Right ventricle myocardium inferior (tissue), 1 donor: ENCODE measurements at places on chromosomes 6 and 20.

DNA sequence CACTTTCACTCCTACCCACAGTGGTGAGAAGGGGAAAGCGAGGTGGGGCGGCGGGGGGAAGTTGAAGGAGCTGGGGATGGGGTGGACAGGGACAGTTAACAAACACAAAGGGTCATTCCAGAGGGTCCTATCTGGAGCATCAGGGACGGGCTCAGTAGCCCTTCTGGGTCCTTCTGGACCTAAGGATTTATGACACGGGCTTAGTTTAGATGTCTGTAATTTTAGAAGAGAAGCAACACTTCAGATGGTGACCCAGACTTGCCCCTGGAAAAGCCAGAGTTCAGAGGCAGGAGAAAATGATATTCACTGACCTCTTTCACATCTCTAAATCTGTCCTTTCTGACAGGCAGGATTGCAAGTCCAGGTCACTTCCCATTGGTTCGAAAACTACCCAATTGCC is 36.3 kb downstream of the PDE10A start:
- no peak for DNase-seq

DNA sequence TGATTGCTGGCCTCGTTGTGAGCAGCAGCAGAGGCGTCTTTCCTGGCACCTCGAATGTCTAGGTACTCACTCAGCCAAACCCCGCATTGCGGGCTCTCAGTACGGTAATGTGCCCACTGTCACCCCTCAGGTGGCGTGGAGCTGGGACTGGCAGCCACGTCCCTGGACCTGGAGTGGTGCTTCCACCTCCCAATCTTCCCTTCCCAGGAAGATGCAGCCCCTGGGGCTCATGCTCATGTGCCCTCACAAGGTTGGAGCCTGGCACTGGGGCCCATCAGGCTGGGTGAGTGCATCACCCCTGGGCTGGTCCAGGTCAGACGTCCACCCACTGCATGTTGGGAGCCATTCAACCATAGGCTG is 75.7 kb downstream of the TCP11 start:
- peak; percentile 62 for DNase-seq

DNA sequence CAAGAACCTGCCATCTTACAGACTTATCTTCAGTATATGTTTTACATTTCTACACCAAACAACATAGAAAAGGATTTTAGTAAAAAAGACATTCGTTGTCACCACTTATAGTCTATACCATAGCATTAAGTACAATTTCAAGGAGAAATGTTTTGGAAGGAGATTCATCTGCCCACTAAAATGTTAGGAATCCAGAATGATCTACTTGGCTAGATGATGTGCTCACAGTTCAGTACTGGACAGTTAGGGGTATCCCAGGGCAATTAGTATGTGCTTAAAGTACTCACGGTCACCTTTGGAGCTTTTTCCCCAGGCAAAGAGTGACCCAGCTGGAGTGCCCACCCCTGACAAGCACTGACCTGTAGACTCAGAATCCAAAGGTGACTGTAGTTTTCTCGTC is 222.9 kb downstream of the SLC24A3 start:
- DNase-seq = no peak

- DNase-seq = peak; percentile 22
These were observed 8.8 kb downstream of the ZBTB46 start for GRCh38 chr20:63822276-63822696.

- DNase-seq = no peak
These were observed 24.4 kb downstream of the CNR1 start for GRCh38 chr6:88141561-88142296.

DNA sequence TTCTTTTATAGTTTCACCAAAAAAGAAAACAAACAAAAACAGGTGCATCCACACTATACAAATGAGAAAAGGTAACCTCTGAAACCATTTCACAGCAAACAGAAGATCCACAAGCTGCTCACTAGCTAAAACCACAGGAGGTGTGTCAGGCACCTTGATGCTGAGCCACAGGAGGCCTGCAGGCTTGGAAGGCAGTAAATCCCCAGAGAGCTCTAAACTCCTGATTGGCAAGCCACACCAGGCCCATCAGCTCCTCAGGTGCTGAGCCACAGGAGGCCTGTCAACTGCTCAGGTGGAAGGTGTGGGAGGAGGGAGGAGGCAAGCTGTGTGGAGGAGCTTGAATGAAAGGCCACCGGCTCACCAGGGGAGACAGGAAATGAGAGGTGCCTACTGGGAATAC is 273.0 kb downstream of the PKHD1 start:
- no peak for DNase-seq

- DNase-seq = no peak
These were observed 373.0 kb downstream of the ZFAND3 start for GRCh38 chr6:38192487-38192886.

GRCh38 chr6:3895312-3895653 is 46.1 kb downstream of the FAM50B start:
- no peak for DNase-seq

DNA sequence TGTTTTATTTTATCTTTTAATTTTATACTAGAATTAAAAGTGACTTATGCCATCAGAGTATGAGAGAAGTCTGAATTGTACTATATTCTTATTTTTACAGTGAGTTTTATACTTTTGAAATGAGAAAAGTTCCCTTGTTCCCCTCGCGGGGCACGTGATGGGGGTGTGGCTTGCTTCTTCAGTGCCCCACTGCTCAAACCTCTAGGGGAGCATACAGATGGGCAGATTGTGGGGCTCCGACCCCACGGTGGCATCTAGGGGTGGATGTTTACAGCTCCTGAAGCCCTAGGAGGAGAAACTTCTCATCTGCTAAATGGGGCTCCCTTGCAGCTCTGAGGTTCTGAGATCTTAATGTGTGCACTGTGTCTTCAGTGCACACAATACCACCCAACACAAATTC is 11.9 kb upstream of the MAS1L start:
- no peak for DNase-seq

- no peak for DNase-seq
These were observed 66.8 kb downstream of the SCAND1 start for GRCh38 chr20:35887393-35888064.

DNA sequence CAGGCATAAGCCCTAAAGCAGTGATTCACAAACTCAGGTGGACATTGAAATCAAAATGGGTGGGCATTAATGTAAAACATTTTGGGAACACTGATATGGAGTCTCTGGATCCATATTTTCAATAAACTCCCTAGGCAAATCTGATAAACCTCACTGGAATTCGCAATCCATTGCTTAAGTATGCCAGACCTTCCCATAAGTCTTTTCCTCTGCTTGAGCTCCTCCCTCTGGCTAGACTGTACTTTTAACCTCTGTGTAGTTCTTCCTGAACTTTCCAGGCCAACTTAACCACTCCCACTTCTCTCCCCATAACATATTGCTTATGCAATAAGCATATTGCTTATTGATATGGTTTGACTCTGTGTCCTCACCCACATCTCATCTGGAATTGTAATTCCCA is 629.7 kb upstream of the IMPG1 start:
- no peak for DNase-seq

DNA sequence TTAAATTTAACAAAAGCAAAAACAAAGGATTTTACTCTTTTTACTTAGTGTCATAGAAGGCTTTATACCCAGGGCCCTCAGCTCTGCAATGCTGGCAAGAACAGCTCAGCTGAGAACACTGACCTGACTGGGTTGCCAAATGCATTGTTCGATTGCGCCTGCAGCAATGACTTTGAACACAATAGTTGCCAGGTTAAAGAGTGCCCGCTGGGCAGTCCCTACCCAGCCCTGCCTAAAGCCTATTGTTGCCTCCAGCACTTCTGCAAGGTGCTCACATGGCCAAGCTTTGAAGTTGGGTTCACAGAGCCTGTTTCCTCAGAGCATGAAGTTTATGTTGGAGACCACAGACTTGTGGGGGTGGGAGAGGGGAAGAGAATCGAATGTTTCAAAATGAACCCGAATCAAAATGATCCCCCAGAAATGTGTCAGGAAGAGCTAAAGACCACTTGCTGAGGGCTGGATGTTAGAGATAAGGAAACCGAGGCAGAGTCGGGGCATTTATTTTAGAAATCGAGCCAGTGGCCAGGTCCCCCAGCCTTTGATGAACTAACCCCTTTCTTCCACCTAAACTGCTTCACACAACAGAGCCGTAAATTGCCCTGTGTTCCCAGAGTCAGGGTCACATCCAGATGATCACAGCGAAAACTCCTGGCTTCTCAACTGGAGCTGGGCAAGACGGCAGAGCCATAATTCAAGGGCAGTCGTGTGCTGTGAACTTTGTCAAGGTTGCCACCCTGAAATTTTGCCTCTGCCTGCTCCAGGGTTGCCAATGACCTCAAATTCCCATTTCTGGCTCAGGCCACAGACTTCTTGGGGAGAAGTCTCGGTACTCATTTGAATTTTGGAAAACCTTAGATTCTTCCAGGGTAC is 55.0 kb downstream of the FOXA2 start:
- no peak for DNase-seq

GRCh38 chr20:54646156-54646517 is 170.7 kb downstream of the DOK5 start:
- no peak for DNase-seq

- DNase-seq = no peak
These were observed 225.5 kb downstream of the BCKDHB start for GRCh38 chr6:80331974-80332373.

GRCh38 chr6:135128268-135128914 is 52.7 kb upstream of the MYB start:
- DNase-seq = no peak

DNA sequence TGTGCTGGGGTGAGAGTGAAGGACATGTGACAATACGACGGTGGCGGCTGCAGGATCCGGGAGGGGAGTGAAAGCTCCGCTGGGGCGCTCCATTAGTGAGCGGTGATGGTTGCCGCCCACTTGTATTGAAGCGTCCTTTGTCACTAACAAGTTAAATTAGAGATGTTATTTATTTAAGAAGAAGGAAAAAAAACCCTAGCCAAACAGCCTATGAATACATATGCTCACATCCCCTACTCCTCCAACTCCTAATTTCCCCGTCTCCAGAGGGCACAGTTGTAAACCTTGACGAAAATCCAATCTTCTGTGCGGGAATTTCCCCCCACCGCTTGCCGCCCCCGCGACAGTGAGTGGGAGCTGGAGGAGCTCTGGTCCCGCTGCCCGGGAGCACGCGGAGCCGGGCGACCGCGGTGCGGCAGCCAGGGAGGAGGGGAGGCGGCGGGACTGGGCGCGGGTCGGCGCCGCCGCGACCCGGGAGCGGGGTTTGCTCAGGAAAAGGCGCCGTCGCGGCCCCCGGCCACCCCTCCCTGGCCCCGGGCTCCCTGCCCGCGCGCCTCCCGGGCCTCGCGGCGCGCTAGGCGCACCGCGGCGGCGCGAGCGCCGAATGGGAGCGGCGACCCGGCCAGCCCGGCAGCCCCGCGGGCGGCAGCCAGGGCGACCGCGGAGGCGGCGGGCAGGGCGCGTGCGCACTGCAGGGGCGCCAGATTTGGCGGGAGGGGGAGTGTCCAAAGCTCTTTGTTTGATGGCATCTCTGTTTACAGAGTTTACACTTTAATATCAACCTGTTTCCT is at the start of gene MYB:
MYB (plus strand) TSS at position 767 of the 791 bp plus-strand sequence. CDS start 206 bp downstream, outside the sequence.
- peak; percentile 71 for DNase-seq

DNA sequence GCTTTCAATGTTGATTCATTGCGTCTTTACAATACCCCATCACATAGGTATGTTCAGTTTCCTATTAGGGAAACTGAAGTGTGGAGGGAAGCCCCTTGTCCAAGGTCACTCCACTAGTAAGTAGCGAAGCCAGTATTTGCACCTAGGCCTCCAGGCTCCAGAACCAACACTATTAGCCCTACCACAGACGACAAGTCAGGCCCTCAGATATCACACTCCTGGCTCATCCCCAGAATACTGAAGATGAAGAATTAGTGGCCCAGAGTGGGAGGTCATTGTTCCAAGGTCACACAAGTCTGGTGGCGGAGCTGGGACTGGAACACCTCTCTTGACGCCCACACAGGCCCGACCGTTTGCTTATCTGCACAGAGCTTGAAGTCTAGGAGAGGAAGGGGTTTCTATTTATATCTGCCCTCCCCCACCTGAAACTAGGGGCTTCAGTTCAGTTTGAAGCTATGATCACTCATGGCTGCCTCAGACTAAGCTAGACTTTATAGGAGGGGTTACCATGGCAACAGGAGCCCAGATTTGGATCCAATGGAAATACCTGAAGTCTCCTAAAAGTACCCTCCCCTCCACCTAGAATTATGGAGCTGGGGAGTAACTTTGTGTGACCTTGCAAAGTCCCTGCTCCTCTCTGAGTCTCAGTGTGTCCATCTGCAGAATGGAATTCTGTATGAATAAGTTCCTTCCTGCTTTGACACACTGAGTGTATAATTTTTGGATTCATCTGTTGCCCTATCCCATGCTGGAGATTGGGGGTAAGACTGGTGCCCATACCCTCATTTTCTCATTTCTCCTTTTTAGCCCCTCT is 2.2 kb downstream of the SNTA1 start:
- no peak for DNase-seq

- no peak for DNase-seq
These were observed 147.5 kb downstream of the MYO6 start for GRCh38 chr6:75896526-75896925.

- DNase-seq = no peak
These were observed 308.6 kb upstream of the ZFP64 start for GRCh38 chr20:52500157-52500556.

- no peak for DNase-seq
These were observed 212.6 kb downstream of the KIF16B start for GRCh38 chr20:16360668-16361067.

DNA sequence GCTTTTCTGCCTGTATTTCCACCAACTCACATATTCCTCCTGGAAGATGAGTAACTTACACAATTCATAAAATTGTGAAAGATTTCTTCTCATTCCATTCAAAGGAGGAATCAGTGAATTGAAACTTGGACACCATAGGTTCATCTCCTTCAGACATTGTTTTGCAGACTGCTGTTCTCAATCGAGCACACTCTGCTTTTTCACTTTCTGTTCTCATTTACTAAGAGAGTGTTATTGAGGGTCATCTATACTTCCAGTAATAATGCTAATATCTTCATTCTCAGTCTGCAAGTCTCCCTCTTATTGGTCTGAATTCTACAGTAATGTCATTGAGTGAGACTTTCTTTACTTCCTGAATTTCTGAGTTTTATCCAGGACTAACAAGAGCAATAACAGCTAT is 67.5 kb upstream of the FUT9 start:
- DNase-seq = no peak

DNA sequence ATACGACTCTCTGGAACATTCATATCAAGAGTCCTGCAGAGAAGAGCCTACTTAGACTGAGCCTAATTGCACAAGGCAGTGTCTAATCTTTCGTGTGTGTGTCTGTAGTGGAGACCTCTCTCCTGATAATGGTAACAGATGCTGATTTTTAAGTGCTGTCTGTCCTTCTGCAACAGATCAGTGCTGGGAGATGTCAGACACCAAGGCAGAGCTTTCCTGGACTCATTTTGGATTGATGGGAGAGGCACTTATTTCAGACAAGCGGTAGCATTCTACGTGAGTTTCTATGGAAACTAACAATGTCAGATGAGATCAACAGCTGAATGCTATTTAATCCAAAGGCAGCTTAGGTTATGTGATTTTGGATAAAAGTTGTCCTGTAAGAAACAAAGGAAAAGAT is 167.6 kb downstream of the PLCB4 start:
- DNase-seq = no peak

- DNase-seq = no peak
These were observed 125.3 kb downstream of the GRM1 start for GRCh38 chr6:146154197-146154596.
